ENCODE measurements at places on chromosomes 3 and 15.

DNA sequence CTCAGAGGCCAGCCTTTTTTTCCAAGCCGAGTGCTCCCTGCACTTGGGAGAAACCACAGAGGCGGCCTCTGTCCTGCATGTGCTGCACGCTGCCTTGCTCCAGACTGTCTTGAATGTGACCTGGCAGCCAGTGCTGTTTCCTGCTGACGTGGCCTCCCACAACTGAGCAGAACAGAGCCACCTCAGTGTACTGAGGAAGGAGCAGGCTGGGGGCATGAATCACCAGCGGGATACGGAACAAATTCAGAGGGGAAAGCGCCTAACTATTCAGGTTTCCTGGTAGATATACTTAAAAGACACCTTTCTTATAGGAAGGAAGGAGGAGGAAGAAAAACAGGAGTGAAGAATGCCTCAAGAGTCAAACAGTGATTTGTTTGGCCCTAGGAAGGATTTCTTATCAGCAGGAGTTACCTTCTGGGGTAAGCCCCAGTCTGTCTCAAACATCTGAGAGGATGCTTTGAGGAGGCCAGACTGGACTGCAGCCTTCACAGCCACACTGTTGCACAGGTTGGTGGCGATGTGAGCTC is 114.0 kb downstream of the FNDC3B start:
- no peak for DNase-seq

GRCh38 chr15:40630313-40630712 is 36.3 kb downstream of the KNL1 start:
- DNase-seq, result no peak

GRCh38 chr3:50532062-50532705 is 28.8 kb upstream of the CACNA2D2 start:
- DNase-seq, result no peak

GRCh38 chr3:166864473-166865467 is 515.3 kb downstream of the ZBBX start:
- no peak for DNase-seq

Measured in central memory CD4-positive, alpha-beta T cell (primary cell).